ENCODE measurements at places on chromosomes 12 and 14. TPM values are rescaled to one million over a fixed set of nuclear protein-coding genes. Genes with fewer than 3 reads are reported as not detected.

The ZFP36L1 gene
- 594 TPM for total RNA-seq

The LPAR5 gene
- total RNA-seq, result 59.6 TPM

The TRIM9 gene
- total RNA-seq, result 0.32 TPM

The DEPDC4 gene
- total RNA-seq, result 0.36 TPM

The PPP1R1A gene
- total RNA-seq, result not detected

The CMKLR1 gene
- 0.54 TPM for total RNA-seq

Measured in B cell (primary cell).